Dermis blood vessel endothelial cell (primary cell): ENCODE measurements at places on chromosomes 2 and 18.

DNA sequence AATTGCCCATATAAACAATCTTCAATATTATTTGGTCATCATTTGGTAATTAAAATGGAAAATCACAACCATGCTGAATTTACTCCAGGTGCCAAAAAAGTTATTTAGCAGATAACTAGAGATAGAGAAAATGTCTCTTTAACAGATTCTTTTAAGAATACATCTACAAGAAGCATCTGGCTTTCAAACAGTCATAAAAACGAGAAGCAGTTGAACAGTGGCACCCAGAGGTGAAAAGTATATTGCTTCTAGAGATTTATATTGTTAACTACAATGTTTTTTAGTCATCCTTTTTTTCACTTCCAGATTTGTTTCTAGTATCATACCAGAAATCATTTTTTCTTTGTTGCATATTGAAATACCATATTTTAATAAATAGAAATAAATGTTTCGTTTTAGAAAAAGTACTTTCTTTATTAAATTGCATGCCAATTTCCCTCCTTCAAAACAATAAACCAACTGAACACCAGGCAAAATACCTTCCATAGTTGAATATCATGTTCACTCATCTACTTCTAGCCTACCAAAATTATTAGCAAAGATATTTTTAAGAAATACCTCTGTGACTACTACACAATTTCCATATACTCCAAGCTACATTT lies 65.4 kb upstream of the HNRNPA3 start:
- peak; percentile 84 for DNase-seq

GRCh38 chr2:127128445-127128904 lies 21.5 kb upstream of the BIN1 start:
- no peak for DNase-seq

- peak; percentile 63 for DNase-seq
These were observed 27.1 kb upstream of the ELOA2 start for GRCh38 chr18:47062471-47062870.

DNA sequence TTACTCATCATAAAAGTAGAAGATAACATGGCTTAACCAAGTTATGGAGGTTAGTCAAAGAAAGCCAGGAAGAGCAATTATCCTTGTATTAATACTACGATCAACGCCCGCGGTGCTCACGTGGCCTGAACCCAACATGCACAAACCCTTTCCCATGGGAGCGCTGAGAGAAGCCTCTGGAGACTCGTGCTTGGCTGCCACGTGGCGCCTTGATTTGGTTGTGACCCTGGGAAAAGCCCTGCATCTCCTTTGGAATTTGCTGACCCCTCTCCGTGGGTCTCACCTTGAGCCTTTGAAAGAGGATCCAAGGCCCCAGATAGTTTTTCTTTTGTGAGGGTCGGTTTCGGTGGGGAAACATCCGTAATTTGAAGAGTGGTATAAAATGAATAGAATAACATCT lies 255.6 kb downstream of the DCDC2C start:
- DNase-seq: no peak

GRCh38 chr2:215930505-215931253 lies 82.7 kb downstream of the MREG start:
- DNase-seq: no peak

DNA sequence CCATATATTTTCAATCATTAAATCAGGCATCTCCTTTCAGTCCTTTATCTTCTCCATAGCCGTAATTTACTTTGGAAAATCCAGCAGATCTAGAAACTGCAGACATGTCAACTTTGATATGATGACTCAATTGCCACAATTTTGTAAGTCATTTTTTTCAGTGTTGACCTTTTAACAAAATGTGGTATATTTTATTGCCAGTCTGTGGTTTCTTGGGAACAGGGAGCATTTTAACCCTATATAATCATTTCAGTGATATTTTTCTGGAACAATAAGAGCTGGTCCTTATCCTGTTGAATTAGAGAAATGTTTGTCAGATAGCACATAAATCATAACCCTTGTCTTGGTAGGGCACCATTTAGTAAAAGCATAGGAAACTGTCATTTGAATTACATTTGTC lies 90.9 kb upstream of the UBXN4 start:
- DNase-seq: no peak

GRCh38 chr2:230722207-230722885 lies 9.7 kb downstream of the CAB39 start:
- no peak for DNase-seq

- no peak for DNase-seq
These were observed 206.8 kb upstream of the HDAC4 start for GRCh38 chr2:239607517-239608191.

DNA sequence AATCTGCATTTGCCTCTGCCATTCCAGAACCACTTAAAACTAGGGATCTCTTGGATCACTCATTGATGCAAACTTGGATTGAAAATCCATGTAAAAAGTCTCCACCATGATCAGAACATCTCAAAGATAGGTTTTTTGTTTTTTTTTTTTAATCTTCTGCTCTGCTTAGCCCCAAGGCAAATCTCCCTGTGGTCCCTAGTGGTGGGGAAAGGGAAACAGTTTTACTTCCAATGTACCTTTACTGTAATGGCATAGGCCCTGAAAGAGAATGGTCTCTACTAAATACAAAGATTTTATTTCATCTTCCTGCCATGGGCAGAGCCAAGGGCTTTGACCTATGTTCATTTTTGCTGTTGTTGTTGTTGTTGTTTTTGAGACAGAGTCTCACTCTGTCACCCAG lies 78.4 kb downstream of the KANSL1L start:
- no peak for DNase-seq

DNA sequence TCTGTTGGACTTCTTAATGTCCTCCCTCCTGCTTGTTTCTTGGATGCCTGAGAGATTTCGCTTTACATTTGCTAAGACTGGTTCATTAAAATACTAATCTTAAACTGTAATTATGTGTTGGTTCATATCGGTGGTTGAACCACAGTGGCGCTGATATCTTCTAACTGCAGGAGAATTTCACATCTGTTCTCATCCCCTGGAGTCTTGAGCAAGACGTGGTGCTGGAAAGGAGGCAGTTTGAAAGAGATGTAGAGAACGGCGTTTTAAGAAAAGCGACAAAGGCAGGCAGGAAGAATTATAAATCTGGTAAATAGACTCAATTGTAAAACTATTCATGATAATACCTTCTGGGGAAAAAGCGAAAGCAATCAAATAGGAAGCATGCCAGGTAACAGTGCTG lies 79.5 kb downstream of the NXPH2 start:
- no peak for DNase-seq

GRCh38 chr2:12325806-12326205 lies 390.9 kb upstream of the TRIB2 start:
- DNase-seq: peak; percentile 69

DNA sequence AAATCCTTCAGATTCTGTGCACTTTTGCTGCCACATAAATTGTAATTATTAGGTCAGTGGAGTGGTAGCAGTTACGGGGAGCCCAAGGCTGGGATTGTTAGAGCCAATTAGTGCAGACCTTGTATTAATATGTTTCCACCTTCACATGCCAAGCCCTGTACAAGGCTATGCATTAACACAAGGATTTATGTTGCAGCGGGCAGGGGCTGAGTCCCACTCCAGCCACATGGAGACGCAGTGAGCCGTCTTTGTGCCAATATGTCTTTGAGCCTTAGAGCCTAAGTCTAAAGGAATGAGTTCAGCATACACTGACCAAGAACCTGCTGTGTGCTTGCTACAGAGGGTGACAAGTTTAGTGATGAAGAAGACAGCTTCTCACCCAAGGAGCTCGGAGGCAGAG lies 238.2 kb downstream of the TSN start:
- DNase-seq: no peak

- no peak for DNase-seq
These were observed 11.8 kb downstream of the GCFC2 start for GRCh38 chr2:75698918-75699317.

DNA sequence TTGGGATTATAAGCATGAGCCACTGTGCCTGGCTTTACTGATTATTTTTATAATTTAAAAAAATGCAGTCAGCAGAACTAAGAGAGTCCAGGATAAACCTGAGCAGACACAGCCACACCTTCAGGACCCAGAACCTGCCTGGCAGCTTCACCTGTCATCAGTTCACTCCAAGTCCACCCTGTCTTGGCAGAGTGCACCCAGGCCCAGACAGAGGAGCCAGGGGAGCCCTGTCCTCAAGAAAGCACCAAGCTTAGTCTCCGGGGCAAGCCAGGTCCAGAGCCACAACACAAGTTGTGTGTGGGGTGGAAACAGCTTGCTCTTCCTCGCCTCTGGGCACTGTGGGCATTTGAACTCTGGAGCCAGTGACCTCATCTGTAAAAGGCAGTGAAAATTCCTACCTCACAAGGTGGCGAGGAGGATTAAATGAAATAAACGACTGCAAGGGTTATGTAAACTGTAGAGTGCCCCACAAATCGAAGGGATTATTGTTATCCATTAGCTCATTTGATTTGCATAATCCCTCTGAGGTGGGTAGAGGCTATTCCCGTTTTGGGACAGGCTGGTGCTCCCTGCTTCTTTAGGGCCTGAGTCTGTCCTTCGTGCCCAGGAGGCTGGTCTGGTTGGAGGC lies 24.7 kb downstream of the MYCN start:
- DNase-seq: no peak

GRCh38 chr2:176457481-176457880 lies 188.2 kb downstream of the MTX2 start:
- no peak for DNase-seq

- DNase-seq: no peak
These were observed 37.7 kb downstream of the ADAM23 start for GRCh38 chr2:206481056-206481455.

- no peak for DNase-seq
These were observed 844.9 kb downstream of the CPS1 start for GRCh38 chr2:211401328-211401727.

- DNase-seq: no peak
These were observed 219.5 kb downstream of the BCL2 start for GRCh38 chr18:63099848-63100629.

DNA sequence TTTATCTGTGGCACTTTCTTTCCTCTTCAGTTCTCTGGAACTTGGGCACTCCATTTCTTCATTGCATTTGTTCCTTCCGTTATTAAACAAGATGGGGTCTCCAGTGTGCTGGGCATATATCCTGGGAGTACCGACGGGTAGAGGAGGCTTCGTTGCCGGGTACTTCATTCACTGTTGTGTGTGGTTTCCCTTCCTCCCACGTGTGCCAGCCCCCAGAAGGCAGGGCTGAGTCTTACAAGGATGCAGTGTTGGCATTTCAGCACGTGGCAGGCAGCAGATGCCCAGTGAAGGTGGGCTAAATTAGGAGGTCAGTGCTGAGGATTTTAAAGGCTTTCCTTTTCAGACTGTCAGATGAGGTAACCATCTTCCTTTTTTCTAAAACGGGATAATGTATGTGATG lies 58.6 kb downstream of the MGAT5 start:
- DNase-seq: no peak

DNA sequence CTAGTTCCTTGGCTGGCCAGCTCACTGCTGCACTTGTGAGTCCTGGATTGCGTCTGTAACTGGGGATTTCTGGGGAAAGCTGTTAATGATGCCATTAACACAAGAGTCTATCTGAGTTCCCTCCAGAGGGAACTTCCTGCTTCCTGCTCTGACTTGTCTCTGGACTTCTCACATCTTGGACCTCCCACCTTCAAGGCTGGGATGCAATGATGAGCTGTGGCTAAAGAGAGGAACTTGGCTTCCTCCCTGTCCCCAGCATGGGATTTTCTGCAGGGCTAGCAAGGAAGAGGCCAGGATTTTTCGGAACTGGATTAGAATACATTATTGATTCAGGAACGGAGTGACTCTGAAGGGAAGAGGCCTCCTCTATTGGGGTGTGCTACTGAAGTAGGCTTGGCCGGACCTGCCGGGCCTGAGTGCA lies 155.5 kb downstream of the CLIP4 start:
- DNase-seq: no peak

DNA sequence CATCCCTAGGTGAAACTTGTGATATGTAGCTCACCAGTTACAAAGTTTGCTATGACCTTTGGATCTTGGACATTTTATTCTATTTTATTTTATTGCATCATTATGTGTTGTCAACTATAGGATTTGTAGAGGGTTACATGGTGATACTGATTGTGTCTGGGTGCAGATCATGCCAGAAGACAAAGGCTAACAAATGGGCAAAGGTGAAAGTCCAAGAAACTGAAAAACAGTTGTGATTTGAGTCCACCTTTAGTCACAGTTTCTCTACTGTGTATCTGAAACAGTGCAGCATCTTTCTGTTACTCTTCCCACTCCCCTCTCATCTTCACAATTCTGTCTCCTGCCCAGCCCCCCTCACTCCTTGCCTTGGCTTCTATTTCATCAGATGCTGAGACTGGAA lies 111.9 kb upstream of the LYPD6 start:
- no peak for DNase-seq

GRCh38 chr18:53795610-53796009 lies 428.9 kb downstream of the MBD2 start:
- no peak for DNase-seq

DNA sequence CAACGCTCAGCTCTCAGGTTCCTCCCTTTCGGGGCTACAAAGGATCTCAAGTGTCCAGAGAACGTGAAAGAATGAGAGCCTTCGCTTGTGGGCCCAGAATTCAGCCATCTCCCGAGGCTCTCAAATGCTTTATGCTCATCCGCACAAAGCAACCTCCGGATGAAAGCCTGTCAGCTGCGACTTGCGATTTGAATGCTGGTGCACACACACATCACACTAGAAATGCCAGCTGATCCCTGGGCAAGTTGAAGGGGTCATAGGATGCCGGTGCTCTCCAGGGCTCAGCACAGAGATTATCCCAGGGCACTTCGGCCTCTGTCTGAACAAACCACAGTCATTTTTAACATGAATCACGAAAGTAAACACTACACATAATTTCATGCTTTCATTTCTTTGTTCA lies 141.8 kb upstream of the MYT1L start:
- DNase-seq: no peak

DNA sequence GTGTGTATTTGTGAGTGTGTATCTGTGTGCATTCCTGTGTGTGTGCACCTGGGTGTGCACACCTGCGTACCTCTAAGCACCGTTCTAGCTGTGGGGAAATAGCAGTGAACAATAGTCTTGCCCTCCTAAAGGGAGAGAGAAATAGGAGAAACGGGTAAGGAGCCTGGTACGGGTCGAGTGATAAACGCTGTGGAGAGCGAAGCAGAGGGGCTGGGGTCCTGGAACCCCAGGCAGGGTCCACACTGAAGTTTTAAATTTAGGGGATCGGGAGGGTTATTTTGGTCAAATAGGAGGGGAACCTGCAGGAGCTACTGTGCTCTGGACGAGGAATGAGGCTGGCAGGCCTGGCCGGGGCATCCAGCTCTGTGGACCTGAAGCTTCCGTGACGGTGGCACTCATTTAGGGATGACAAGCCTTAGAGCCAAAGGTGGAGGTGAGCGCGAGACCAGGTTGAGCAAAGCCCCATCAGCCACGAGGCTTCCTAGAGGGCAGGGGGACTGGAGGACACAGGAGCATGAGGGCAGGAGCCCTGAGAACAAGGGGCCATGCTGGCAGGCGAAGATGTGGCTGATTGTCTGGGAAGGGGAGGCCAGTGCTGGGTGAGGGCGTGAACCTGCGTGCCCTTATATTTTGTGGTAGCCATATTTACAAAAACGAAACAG lies 188.0 kb downstream of the RTP5 start:
- DNase-seq: no peak

DNA sequence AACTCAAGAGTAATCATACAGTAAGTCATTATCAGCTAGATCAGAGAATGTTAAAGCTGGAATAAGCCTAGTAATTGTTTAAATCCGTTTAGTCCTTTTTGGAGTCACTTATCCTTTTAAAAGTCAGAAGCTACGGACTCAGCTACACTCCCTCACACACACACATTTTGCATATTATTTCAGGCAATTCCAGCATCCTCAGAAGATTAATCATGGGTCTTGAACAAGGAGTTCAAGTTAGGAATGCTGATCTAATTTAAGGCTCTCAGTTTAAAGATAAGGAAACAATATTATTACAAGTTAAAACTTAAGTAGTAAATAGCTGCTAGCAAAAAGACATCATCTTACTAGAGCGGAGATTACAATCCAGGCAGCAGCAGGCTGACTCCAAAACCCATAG lies 74.3 kb downstream of the GTF3C3 start:
- DNase-seq: no peak
